ENCODE measurements at places on chromosomes 12 and 14.

- DNase-seq, result no peak
Measured at GRCh38 chr12:83690465-83690864, 1003.8 kb downstream of the TMTC2 start.

DNA sequence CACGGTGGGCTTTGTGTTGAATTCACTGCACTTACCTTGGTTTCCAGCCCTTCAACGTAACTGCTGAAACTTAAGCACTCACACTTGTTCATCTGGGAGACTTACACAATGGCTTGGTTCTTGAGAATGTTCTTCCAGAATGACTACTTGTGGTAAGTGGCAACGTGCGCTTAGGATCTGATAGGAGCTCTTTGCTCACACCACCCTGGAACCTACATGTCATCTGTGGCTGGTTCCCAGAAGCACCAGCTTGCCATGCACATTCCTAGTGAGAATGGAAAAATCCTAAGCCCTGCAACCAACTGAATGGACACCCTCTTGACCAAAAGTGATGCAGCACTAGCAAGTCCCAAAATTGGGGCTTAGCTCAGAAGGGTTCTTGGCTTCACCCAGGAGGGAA lies 59.0 kb upstream of the FAM181A start:
- no peak for DNase-seq

GRCh38 chr12:110853836-110854235 lies 7.0 kb downstream of the CCDC63 start:
- no peak for DNase-seq

GRCh38 chr12:100793182-100793581 lies 1.4 kb upstream of the ANO4 start:
- no peak for DNase-seq

DNA sequence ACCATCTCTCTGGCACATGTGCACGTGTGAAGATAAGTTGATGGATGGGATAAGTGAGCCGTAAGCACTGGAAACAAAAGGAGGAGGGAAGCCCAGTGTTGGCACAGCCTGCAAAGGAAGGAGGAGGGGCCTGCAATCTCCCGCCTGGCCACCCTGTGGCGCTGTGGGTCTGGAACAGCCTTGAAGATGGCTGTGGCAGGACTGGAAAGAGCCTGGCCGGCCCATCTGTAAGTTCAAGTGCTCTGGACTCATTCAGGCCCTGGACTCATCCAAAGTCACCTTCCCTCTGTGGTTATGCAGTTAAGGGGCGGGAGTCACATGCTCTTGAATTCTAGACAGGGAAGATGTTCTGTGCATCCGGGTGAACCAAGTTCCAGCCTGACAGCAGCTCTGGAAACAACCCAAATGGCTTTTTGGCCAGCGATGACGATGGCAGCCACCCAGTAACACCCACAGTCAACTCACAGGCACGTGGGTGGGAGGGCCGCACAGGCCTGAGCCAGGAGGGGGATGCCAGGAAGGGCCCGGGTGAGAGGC lies 50.4 kb downstream of the CHGA start:
- DNase-seq, result peak; percentile 14

DNA sequence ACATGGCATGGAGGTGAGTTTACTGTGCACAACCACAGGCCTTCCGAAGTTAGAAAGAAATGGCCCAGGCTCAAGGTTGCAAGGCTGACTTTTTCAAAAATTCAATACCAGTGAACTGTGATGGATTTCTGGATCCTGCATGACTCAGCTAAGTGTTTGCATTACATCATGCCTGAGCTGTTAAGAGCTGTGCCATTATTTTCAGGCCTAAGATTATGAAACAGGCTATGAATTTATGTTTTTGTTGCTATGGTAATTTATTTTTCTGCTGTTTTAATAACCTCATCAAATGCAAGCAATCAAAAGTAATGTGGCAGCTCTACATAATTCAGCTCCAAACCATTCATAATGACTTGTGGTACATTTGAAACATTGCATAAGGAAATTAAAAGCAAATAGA lies 457.7 kb upstream of the TMEM132C start:
- no peak for DNase-seq

DNA sequence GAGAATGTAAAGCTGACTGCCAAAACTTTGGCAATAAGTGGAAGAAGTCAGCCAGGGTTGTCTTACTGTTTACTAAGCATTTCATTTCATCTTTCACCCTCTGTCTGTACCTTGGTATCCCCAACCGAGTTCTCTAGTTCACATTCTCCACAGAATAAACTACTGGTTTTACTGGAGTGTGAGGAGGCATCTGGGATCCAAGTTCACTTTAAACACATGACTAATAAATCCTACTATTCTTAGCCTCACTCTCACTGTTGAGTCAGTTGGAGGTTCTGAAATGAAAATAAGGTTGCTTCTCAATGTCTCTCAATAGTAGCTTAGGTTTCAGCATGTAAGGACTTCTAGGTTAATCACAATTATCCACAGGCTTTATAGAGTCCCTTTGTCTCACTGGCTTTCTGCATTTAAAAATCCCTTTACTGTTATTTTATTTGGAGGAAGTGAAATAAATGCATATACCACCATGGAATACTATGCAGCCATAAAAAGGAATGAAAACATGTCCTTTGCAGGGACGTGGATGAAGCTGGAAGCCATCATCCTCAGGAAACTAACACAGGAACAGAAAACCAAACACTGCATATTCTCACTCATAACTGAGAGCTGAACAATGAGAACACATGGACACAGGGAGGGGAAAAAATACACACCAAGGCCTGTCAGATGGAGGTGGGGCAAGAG lies 95.8 kb downstream of the EPS8 start:
- DNase-seq, result no peak

- peak; percentile 20 for DNase-seq
Measured at GRCh38 chr12:89863968-89864367, 155.3 kb upstream of the ATP2B1 start.

All from activated CD4-positive, alpha-beta T cell treated with anti-CD3 and anti-CD28 coated beads, Interleukin-2, amount 10 ng/mL, durations not matched to agents 7 days and 5 days (primary cell).